ENCODE measurements at places on chromosomes 3 and 15. TPM values are rescaled to one million over a fixed set of nuclear protein-coding genes. Genes with fewer than 3 reads are reported as not detected.

The HIGD2B gene
- under 0.01 TPM for total RNA-seq

The CHRNA3 gene
- total RNA-seq = under 0.01 TPM

The P2RY12 gene
- total RNA-seq = 0.09 TPM

The TLR9 gene
- under 0.01 TPM for total RNA-seq

The NDUFB5 gene
- total RNA-seq = 176 TPM

The FAM43A gene
- 15.5 TPM for total RNA-seq

The CHRD gene
- total RNA-seq = 6.1 TPM

The AGTR1 gene
- 2.5 TPM for total RNA-seq
